Smooth muscle cell of the brain vasculature (primary cell): ENCODE measurements at places on chromosomes 3 and 15.

DNA sequence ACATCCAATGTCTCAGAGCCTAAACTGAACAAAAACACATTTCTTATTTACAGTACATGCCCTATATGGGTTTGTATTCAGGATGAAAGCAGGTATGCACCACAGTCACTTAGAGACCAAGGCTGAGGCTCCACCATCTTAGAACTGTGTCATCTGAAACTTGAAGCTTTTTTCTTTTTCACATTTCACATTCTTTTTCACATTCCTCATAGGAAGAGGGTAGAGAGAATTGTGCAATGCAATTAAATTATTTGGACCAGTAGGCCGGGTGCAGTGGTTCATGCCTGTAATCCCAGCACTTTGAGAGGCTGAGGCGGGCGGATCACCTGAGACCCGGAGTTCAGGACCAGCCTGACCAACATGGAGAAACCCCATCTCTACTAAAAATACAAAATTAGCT is 591.0 kb downstream of the MECOM start:
- DNase-seq: no peak

GRCh38 chr15:47184003-47184907 is 533.0 kb upstream of the SEMA6D start:
- no peak for DNase-seq

- no peak for DNase-seq
Measured at GRCh38 chr15:70016511-70016994, 81.2 kb downstream of the TLE3 start.

- DNase-seq: peak; percentile 50
Measured at GRCh38 chr15:77633134-77633912, 611 bp upstream of the LINGO1 start.

GRCh38 chr3:89300981-89301380 is 193.6 kb downstream of the EPHA3 start:
- DNase-seq: no peak

DNA sequence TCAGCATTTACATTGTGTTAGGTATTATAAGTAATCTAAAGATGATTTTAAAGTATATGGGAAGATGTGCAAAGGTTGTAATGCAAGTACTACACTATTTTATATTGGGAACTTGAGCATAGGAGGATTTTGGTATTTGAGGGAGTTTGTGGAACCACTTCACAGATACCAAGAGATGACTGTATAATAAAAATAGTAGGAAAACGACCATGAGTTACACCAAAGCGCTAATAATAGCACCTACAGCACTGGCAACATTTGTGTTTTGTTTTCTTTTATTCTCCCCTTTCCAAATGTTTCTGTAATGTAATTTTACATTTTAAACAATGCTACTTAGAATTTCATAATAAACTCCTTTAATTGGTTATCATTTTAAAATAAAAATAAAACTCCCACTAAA is 10.5 kb downstream of the CNBP start:
- DNase-seq: no peak

- DNase-seq: no peak
Measured at GRCh38 chr3:171129827-171130226, 103.3 kb upstream of the SLC2A2 start.

- no peak for DNase-seq
Measured at GRCh38 chr3:186003610-186004009, 65.8 kb upstream of the TRA2B start.

DNA sequence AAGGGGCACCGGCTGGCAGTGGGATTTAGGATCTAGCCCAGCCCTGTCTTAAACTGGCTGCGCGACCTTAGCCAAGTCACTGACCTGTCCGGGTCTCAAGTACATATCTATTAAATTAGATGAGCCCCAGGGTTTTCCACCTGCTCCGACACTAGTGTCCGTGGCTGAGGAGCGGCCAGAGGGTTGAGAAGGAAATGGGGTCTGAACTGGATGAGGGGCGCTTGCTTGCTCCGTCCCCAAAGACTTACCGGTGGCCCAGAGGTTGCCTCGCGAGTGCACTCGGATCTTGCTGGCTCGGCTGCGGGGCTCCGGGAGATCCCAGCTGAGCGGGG is 285 bp downstream of the NMB start:
- DNase-seq: no peak
